ENCODE measurements at places on chromosomes 12 and 14. TPM values are rescaled to one million over a fixed set of nuclear protein-coding genes. Genes with fewer than 3 reads are reported as not detected.

RTN1 gene
- 527 TPM for total RNA-seq

SLC6A13 gene
- 45.9 TPM for total RNA-seq

- no peak for DNase-seq
These were observed 51.0 kb upstream of the SOCS2 start for GRCh38 chr12:93521225-93522080.

WNT1 gene
- not detected for total RNA-seq

- DNase-seq: no peak
These were observed 305.8 kb upstream of the CLEC14A start for GRCh38 chr14:38561657-38562056.

DNA sequence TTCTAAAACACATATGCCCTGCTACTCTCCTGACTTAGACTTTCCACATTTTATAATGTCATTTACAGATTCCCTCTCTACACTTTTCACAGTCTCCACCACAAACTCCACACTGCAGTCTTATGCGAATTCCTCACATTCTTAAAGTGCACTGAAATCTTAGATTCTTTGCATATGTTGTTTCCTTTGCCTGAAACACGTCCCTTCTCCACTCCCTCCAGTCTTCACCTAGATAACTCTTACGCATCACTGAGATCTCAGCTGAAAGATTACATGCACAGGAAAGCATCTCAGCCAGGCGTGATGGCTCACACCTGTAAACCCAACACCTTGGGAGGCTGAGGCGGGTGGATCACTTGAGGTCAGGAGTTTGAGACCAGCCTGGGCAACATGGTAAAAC, 3.8 kb upstream of the ARHGAP9 start:
- DNase-seq: no peak

GRCh38 chr12:108759924-108760323, 28.6 kb upstream of the CORO1C start:
- no peak for DNase-seq

DNA sequence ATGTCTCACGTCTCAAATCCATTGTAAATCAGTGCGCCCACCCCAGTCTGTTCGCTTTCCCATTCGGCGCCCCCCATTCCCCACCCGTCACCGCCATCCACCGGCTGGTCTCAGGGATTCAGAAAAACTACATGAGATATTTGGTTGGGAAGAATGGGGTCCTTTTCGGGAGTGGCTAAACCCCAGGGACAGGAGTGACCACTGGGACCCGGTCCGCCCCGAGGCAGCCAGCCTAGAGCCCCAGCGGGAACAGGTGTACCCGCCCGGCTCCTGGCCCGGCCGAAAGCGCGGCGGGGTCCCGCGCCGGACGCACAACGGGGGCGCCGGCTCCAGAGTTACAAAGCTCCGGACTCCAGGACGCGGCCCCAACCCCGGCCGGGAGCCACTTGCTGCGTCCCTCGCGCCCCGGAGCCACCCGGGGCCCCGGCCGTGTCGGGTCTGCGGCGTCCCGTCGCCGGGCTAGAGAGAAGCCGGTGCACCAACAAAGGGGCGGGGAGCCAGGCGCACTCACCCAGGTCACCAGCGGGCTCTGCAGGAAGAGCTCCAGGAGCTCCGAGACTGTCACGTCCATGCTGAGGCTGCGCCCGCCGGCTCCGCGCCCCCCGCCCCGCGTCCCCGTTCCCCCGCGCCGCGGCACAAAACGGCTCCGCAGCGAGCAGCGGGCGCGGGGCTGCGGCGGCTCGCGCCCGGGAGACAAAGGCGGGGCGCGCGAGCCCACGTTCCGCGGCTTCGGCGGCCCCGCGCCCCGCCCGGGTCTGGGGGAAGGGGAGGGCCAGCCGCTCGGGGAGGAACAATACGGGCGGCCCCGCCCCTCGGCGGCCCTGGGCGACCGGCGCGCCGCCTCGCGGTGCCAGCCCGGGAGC, at the start of gene CCDC88C:
CCDC88C (minus strand) TSS at position 701 of the 863 bp plus-strand sequence; CDS start at position 571, 130 bp downstream.
- DNase-seq: peak; percentile 49

DNA sequence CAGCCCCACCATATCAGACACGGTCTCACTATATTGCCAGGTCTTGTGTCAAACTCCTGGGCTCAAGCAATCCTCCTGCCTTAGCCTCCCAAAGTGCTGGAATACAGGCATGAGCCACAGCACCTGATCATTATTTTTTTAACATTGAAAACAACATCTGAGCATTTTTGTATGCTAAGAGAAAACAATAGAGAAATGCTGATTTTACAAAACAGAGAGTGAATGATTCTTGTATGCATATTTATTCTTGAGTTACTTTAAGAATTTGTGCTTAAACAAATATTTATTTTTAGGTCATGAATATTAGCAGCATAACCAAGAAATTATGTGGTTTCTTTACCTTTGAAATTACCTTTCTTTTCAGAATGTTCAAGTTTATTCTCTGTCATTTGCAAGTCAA, 81.8 kb upstream of the KITLG start:
- DNase-seq: no peak

SYCP3 gene
- 1.3 TPM for total RNA-seq

- DNase-seq: no peak
These were observed 163.4 kb downstream of the RAD51B start for GRCh38 chr14:67982711-67983608.

MIP gene
- not detected for total RNA-seq

DNA sequence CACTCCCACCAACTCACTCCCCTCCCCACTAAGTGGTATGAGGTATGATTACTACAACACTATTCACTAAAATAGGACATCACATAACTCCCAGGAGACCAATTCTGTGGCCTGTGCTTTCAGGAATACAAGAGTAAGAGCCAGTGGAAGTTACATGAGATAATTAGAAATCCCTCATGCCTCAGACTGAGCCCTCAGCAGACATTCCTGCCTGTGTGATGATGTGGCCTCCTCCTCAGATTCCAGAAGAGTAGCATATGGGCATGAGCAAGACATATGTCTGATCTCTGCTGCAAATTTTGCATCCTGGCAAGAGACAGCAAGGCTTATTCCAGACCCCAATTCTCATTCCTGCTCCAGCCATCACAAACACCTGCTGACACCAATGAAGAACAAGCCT, 46.0 kb upstream of the BMP4 start:
- DNase-seq: peak; percentile 40

- no peak for DNase-seq
These were observed 240.1 kb upstream of the OR4E1 start for GRCh38 chr14:21913759-21914158.

- DNase-seq: no peak
These were observed 124.4 kb downstream of the SLC25A21 start for GRCh38 chr14:37047996-37048395.

GRCh38 chr12:132642846-132643835, 24.6 kb downstream of the P2RX2 start:
- DNase-seq: no peak

DNA sequence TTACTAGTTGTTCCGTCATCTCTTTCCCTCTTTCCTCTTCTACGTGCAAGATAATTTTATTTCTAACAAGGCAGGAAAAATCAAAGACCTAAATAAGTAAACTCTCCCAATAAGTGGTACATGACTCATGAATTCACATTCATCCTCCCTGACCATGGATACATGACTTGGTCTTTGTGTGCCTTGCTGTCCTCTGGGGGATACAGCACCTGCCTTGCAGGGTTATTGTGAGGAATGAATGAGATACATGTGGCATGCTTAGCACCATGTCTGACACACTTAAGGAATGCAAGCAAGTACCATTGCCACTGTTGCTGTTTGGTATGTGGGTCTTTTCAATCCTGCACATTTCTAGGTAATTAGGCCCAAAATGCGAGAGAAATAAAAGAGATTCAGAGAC, 208.4 kb downstream of the DPF3 start:
- DNase-seq: no peak

OR9K2 gene
- total RNA-seq: not detected

TMEM179 gene
- 15.7 TPM for total RNA-seq

- DNase-seq: peak; percentile 11
These were observed 100.1 kb downstream of the PAH start for GRCh38 chr12:102816816-102817434.

MANSC1 gene
- 2.4 TPM for total RNA-seq

DNA sequence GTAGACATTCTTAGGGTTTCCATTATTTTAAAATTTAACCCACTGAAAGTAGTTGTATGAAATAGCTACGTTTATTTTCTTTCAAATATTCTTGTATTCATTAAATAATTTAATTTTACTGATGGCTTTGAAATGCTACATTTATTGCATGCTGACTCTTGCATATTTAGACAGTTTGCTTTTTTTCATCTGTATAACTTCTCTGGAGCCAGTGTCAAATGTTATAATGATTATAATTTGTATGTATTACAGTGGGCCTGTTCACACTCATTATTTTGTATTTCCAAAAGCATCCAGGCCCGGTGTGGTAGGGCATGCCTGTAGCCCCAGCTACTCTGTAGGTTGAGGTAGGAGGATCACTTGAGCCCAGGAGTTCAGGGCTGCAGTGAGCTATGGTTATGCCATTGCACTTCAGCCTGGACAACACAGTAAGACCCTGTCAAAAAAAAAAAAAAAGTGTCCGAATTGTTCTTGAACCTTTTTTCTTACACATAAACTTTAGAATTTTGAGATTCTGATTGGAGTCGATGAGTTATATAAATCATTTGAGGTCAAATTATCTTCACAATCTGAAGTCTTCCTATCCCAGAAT, 905 bp downstream of the ZNF84 start:
- no peak for DNase-seq

DNA sequence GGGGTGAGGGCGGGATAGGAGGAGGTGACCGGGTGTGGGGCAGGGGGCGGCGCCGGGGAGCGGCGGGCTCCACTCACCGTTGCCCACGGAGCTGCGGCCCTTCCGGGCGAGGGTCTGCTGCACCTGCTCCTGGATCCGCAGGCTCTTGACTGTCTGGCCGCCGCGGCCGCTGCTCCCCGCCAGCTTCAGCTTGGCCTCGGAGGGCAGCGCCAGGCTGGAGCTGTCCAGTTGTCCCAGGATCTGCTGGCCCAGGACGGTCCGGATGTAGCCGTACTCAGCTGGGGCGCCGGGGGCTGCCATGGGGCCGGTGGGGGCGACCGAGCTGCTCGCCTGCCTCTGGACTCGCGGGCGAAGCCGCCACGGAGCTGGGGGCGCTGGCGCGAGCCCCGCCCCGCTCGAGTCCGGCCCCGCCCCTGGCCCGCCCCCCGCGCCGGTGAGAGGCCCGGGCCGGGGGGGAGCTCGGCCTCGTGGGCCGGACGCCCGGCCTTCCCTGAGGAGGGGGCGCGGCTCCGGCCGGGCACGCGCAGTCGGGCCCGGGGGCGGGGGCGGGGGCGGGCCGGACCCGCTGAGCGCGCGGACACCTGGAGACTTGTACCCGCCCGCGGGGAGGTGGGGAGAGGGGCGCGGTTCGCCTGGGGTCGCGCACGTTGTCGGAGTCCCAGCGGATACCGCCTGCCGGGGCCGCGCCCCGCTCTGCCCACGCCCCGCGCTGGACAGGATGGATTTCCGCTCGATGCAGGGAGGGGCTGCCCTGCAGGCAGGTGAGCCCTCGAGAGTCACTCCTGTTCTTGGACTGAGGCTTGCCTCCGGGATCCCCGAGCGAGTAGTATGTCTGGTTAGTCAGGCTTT, at the start of gene PKP2:
PKP2 (minus strand) TSS at position 346 of the 849 bp plus-strand sequence; CDS start at position 300, 46 bp downstream.
- DNase-seq: peak; percentile 76

- DNase-seq: no peak
These were observed 84.7 kb upstream of the FERMT2 start for GRCh38 chr14:53035336-53036210.

DNA sequence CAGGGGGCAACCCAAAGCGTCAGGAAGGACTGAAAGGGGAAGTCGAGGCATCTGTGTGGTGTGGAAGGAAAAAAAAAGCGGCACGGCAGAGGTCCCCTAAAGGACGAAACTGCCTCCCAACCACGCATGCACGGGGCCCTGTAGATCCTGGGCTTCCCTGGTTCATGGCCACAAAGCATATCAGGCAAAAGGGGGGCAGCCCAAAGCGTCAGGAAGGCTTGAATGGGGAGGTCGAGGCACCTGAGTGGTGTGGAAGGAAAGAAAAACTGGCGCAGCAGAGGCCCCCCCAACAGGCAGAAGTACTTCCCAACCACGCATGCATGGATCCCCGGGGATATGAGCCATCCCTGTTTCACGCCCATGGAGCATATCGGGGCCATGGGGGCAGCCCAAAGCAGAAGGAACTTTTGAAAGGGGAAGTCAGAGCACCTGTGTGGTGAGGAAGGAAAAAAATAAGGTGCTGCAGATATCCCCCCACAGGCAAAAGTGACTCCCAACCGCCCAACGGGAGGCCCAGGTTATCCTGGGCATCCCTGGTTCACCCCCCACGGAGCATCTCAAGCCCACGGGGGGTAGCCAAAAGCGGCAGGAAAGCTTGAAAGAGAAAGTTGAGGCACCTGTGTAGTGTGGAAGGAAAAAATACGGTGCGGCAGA, 581.2 kb downstream of the ALG10 start:
- DNase-seq: no peak

GRCh38 chr12:105933671-105934665, 204.8 kb downstream of the NUAK1 start:
- DNase-seq: peak; percentile 76

GRCh38 chr12:20429852-20430251, 61.5 kb downstream of the PDE3A start:
- no peak for DNase-seq

DNA sequence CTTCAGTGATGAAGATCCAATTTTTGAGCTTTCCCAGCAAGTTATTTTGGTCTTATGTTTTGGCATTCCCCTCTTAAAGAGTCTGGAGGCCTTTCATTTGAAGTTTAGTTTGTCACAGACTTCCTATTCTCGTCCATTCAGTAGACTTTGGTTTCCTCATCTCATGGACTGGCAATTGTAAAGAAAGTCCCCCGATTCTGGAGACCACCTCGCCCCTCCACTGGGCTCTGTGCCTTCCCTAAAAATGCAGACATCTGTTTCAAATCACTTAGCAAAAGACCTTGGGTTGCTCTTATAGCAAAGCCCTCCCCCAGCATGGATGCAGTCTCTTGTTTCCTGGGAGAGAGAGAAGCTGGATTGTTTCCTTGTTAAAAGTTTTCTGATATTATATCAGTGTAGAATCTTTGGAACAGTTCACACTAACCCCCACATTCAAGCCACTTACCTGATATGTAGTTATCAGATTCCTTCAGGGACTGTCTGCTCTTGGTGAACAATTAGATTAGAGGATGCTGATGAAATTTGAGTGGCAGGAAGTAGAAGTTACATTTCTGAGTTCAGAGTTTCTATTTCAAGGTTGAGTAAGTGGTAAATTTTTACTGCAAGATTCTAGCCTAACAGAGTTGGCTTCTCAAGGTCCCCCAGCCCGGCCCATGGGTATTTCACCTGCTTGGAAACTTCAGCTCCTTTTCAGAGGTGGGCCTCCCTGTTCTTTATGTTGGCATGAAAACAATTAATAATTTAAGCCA, 56.3 kb downstream of the PLXNC1 start:
- DNase-seq: no peak

SPX gene
- 1.5 TPM for total RNA-seq

Measured in cerebellum (tissue), 4 donors.